Smooth muscle cell of bladder (primary cell): ENCODE measurements at places on chromosomes 12 and 14. TPM values are rescaled to one million over a fixed set of nuclear protein-coding genes. Genes with fewer than 3 reads are reported as not detected.

Gene PRH2
- total RNA-seq, result 0.14 and 0.18 TPM in 2 replicates

Gene SELPLG
- 0.85 and 2.0 TPM in 2 replicates for total RNA-seq

Gene SLC17A8
- total RNA-seq, result not detected in 2 replicates

Gene OR11G2
- not detected in 2 replicates for total RNA-seq

Gene CPNE6
- not detected in 2 replicates for total RNA-seq

Gene SERPINA12
- total RNA-seq, result not detected in 2 replicates

Gene C3AR1
- total RNA-seq, result 0.14 and 0.18 TPM in 2 replicates

Gene BCL11B
- under 0.01 TPM in 1 of 2 replicates, not detected in the other for total RNA-seq

Gene BCL2L14
- total RNA-seq, result not detected in 2 replicates

Gene SLC7A7
- 4.1 and 6.1 TPM in 2 replicates for total RNA-seq

Gene CMA1
- total RNA-seq, result not detected in 2 replicates

Gene ACVRL1
- total RNA-seq, result 19.8 and 34.7 TPM in 2 replicates

Gene FGD4
- total RNA-seq, result 6.0 and 8.8 TPM in 2 replicates

Gene BBOF1
- 8.7 and 9.8 TPM in 2 replicates for total RNA-seq

Gene LRRC43
- total RNA-seq, result 1.00 and 2.6 TPM in 2 replicates

Gene NAA30
- 11.0 and 12.1 TPM in 2 replicates for total RNA-seq

Gene EAPP
- 51.4 and 63.9 TPM in 2 replicates for total RNA-seq

Gene PTHLH
- total RNA-seq, result 2.0 and 17.8 TPM in 2 replicates

Gene MMP17
- total RNA-seq, result 11.7 and 16.5 TPM in 2 replicates

Gene HCAR2
- total RNA-seq, result 0.14 TPM in 1 of 2 replicates, not detected in the other

Gene CATSPERB
- not detected in 2 replicates for total RNA-seq

Gene LRRK2
- total RNA-seq, result 4.8 and 13.7 TPM in 2 replicates

Gene SETD3
- total RNA-seq, result 29.2 and 41.8 TPM in 2 replicates

Gene TRPV4
- 1.6 and 2.6 TPM in 2 replicates for total RNA-seq

Gene PLXNC1
- total RNA-seq, result 3.3 and 7.7 TPM in 2 replicates

Gene GPR162
- 2.8 and 3.0 TPM in 2 replicates for total RNA-seq

Gene COL2A1
- total RNA-seq, result not detected in 2 replicates
